Cardiac atrium fibroblast (primary cell): ENCODE measurements at places on chromosomes 12 and 14. TPM values are rescaled to one million over a fixed set of nuclear protein-coding genes. Genes with fewer than 3 reads are reported as not detected.

The CEBPE gene
- total RNA-seq = not detected in 2 replicates

The OR4K2 gene
- not detected in 2 replicates for total RNA-seq

The PSME2 gene
- 44.6 and 52.2 TPM in 2 replicates for total RNA-seq

The SCN8A gene
- 0.16 and 0.18 TPM in 2 replicates for total RNA-seq

The STK38L gene
- total RNA-seq = 9.7 and 10.3 TPM in 2 replicates

The SYT1 gene
- under 0.01 TPM in 1 of 2 replicates, not detected in the other for total RNA-seq

The PRKD1 gene
- total RNA-seq = 25.3 TPM in 2 replicates

The MDM1 gene
- total RNA-seq = 3.1 and 3.6 TPM in 2 replicates

The RIPK3 gene
- total RNA-seq = 0.36 TPM in 1 of 2 replicates, not detected in the other

The AICDA gene
- not detected in 2 replicates for total RNA-seq

The GABARAPL1 gene
- 35.6 and 38.3 TPM in 2 replicates for total RNA-seq

The RAD51AP1 gene
- 2.2 and 6.5 TPM in 2 replicates for total RNA-seq

The SMIM41 gene
- total RNA-seq = not detected in 2 replicates

The NANOG gene
- total RNA-seq = not detected in 2 replicates

The INHBC gene
- total RNA-seq = not detected in 2 replicates

The TAS2R46 gene
- total RNA-seq = 0.72 TPM in 1 of 2 replicates, not detected in the other

The GPR132 gene
- total RNA-seq = not detected in 2 replicates
